ENCODE measurements at places on chromosomes 6 and 20. TPM values are rescaled to one million over a fixed set of nuclear protein-coding genes. Genes with fewer than 3 reads are reported as not detected.

Gene PDYN
- total RNA-seq: not detected

Gene MAD2L1BP
- 16.8 TPM for total RNA-seq

Gene SLC25A27
- total RNA-seq: 41.5 TPM

Gene PERP
- total RNA-seq: 27.6 TPM

Gene GABRR1
- total RNA-seq: not detected

Gene ADGRF4
- total RNA-seq: 3.2 TPM

Gene OGFRL1
- total RNA-seq: 29.7 TPM

Gene RNF5
- total RNA-seq: 30.1 TPM

Gene FAXC
- 19.4 TPM for total RNA-seq

Gene ECT2L
- total RNA-seq: 0.21 TPM

Gene NDRG3
- total RNA-seq: 26.9 TPM

Gene GRM1
- 0.16 TPM for total RNA-seq

Gene EDN1
- 13.5 TPM for total RNA-seq

Gene SOX12
- 3.4 TPM for total RNA-seq

Gene BHLHE23
- 0.26 TPM for total RNA-seq

Gene PAX1
- not detected for total RNA-seq

Gene LTV1
- total RNA-seq: 22.0 TPM

Gene SCUBE3
- total RNA-seq: 3.9 TPM

Gene NKAIN2
- 1.7 TPM for total RNA-seq

Gene WFDC5
- 0.26 TPM for total RNA-seq

Gene TSPO2
- total RNA-seq: not detected

Gene IL17F
- total RNA-seq: not detected

Gene CTSZ
- 55.1 TPM for total RNA-seq

Gene CDH26
- total RNA-seq: 4.1 TPM

Gene SAPCD1
- total RNA-seq: 0.90 TPM

Gene NKAIN4
- total RNA-seq: 4.0 TPM

Gene APOM
- 0.69 TPM for total RNA-seq

Gene PDE7B
- 34.2 TPM for total RNA-seq

Gene RBPJL
- not detected for total RNA-seq

Gene SRSF12
- 8.6 TPM for total RNA-seq

Gene MOXD1
- total RNA-seq: 123 TPM

Gene LAMA4
- 426 TPM for total RNA-seq

Gene GNMT
- total RNA-seq: 0.42 TPM

Gene EYS
- 4.4 TPM for total RNA-seq

Gene HMGCLL1
- 14.6 TPM for total RNA-seq

Gene CCN5
- total RNA-seq: not detected

Gene GTSF1L
- total RNA-seq: not detected

Gene RFX6
- not detected for total RNA-seq

Gene SLC22A7
- total RNA-seq: not detected

Gene NKAPL
- total RNA-seq: 0.90 TPM

Gene ATP6V1G2
- total RNA-seq: 3.3 TPM

Gene CAPN11
- total RNA-seq: 0.53 TPM

Gene HCRTR2
- total RNA-seq: 0.16 TPM

Gene HLA-DPB1
- total RNA-seq: 16.4 TPM

Gene DIDO1
- total RNA-seq: 50.1 TPM

Gene PXMP4
- 12.2 TPM for total RNA-seq

Gene OPRL1
- total RNA-seq: 1.1 TPM

Gene RNF39
- 0.11 TPM for total RNA-seq

Gene GPR6
- total RNA-seq: not detected

Gene IRF4
- total RNA-seq: 2.0 TPM

Gene GSTA2
- not detected for total RNA-seq

Gene PKHD1
- 3.6 TPM for total RNA-seq

Gene C6orf118
- not detected for total RNA-seq

Gene VGLL2
- 0.11 TPM for total RNA-seq

Gene TOX2
- 1.6 TPM for total RNA-seq
